ENCODE measurements at places on chromosomes 11 and 22.

- no peak for DNase-seq
Measured at GRCh38 chr22:29703569-29704195, 16.1 kb upstream of the CABP7 start.

DNA sequence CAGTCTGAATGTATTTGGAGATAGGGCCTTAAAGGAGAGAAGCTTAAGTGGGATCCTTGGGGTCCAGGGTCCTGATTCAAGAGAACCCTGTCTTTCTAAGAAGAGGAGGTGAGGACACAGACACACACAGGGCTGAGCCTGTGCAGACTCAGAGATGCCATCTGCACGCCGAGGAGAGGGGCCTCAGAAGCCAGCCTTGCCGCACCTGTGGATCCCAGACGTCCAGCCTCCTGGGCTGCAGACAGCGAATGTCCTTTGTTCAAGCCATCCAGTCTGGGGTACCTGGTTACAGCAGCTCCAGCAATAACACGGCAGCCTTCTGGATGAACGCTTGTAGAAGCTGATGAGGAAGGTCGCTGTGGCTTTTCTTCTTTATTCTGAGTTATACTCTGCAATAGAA is 1086.1 kb downstream of the BRD1 start:
- no peak for DNase-seq

DNA sequence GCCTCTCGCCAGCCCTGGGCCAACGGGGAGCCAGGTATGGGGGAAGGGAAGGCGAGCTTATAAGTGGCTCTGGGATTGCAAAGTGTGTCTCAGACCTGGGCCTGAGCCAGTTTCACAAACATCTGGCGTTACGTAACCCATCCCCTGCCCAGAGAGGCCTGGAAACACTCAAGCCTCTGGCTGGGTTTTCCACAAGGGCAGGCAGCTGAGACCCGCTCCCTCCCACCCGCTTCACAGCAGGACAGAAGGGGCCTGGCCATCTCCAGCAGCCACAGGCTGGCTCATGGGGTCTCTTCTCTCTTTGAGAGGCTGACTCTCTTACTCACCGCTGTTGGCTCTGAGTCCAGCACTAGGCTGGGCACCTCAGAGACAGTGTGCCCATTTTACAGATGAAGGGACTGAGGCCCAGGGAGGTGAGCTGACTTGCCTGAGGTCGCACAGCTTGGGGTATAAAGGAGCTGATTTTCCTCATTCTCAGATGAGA is 44.5 kb downstream of the TRIOBP start:
- DNase-seq = no peak

GRCh38 chr11:122405547-122406341 is 249.8 kb upstream of the UBASH3B start:
- DNase-seq = no peak

- no peak for DNase-seq
Measured at GRCh38 chr22:49685686-49686085, 142.0 kb downstream of the BRD1 start.

DNA sequence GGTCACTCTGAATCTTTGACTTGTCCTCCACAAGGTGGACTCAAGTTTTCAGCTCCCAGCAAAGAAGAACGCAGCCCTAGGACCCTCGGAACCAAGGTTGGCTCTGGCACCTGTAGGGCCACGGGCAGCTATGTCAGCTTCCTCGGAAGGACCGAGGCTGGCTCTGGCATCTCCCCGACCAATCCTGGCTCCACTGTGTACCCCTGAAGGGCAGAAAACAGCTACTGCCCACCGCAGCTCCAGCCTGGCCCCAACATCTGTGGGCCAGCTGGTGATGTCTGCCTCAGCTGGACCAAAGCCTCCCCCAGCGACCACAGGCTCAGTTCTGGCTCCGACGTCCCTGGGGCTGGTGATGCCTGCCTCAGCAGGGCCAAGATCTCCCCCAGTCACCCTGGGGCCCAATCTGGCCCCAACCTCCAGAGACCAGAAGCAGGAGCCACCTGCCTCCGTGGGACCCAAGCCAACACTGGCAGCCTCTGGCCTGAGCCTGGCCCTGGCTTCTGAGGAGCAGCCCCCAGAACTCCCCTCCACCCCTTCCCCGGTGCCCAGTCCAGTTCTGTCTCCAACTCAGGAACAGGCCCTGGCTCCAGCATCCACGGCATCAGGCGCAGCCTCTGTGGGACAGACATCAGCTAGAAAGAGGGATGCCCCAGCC is 2.2 kb downstream of the INPP5J start:
- DNase-seq = no peak

DNA sequence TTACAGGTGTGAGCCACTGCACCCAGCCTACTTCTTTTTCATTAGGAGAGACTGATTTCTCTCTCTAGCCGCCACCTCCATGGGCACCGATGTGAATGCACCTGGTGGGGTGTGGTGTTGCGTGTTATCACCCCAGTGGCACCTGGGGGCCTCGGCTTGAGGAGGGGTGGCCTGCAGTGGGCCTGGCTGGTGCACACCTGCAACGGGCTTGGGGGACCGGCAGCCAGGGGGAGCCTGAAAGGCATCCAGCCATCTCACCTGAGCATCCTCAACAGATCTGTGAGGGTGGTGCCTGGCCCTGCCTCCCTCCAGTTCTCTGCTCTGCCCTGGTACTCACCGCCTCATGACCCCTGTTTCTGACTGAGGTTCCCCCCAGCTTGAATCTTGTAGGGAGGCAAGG is 108.9 kb downstream of the ARHGAP8 start:
- DNase-seq = no peak

- DNase-seq = no peak
Measured at GRCh38 chr11:19625438-19625837, 87.2 kb upstream of the NAV2 start.

DNA sequence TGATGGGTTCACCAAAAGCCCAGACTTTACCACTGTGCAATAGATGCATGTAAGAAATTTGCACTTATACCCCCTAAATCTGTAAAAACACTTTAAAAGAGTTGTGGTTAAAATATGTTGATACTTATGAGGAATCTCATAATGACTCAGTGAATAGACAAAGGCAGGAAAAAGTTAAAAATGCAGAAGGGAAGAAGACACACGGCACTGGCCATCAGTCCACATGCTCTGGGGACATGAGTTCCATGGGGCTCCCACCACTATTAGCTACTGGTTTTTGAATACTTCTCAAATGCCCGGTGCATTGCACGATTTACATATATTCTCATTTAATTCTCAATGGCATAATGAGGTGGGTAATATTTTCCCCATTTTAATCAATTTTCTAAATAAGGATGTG is 59.3 kb upstream of the BLID start:
- no peak for DNase-seq
